ENCODE measurements at places on chromosomes 2 and 18. TPM values are rescaled to one million over a fixed set of nuclear protein-coding genes. Genes with fewer than 3 reads are reported as not detected.

GRCh38 chr2:176154576-176155252 lies 2.4 kb upstream of the HOXD3 start:
- H3K4me3 ChIP-seq = no peak overlapping the region
- peaks cover 59% of the 10 kb centered on the region for H3K27me3 ChIP-seq
- H3K36me3 ChIP-seq = no peaks in the 10 kb centered on the region
- no peak for DNase-seq
- H3K4me1 ChIP-seq = peaks cover 18% of the 10 kb centered on the region

GRCh38 chr2:1430491-1430890 lies 17.2 kb downstream of the TPO start:
- no peaks in the 10 kb centered on the region for H3K27me3 ChIP-seq
- no peak overlapping the region for H3K4me3 ChIP-seq
- no peak overlapping the region for H3K27ac ChIP-seq

DNA sequence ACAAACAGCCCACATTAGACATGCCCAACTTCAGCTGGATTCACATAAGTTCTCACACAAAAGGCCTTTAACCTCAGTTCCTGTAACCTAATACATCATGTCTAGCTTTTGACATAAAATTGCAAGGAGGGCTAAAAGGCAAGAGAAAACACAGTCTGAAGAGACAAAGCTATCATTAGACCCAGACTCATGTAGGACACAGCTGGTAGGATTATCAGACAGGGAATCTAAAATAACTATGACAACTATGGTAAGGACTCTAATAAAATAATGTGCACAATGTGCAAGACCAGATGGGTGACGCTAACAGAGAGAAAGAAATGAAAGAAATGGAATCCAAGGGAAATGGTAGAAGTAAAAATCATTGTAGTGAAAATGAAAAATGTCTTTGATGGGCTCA lies 643.2 kb upstream of the RAB6C start:
- H3K36me3 ChIP-seq = no peaks in the 10 kb centered on the region
- H3K27me3 ChIP-seq = no peaks in the 10 kb centered on the region
- no peak overlapping the region for H3K4me3 ChIP-seq
- no peak for DNase-seq
- H3K27ac ChIP-seq = no peak overlapping the region
- H3K4me1 ChIP-seq = no peaks in the 10 kb centered on the region

DNA sequence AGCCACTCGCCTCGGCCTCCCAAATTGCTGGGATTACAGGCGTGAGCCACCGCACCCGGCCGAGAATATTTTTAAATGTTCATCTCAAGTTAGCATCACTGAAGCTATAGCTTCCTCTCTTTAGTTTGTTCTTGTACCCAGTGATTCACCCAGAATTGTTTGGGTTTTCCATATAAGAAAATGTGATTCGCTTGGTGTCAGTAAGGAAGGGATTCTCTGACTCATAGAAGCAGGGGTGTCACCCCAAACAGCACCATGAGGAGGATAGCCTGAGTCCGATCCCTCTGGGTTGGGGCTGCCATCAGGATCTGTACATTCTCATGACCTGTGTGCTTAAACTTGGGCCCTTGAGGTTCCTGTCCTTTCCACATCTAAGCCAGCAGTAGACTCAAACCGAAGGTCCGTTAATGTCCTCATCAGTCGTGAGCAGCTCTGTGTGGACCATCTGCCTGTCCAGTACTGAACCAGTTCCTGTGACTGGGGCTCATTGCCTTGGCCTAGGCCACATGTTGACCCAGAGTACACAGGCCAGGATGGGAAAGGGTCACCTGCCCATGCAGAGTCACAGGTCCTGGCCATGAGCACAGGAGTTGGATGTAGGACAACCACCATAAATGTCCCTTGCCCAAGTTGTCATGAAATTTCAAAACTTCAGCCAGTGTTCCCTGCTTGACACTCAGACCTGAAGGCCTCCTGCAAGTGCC lies 311.9 kb downstream of the GBX2 start:
- no peaks in the 10 kb centered on the region for H3K4me1 ChIP-seq
- H3K27ac ChIP-seq = no peak overlapping the region
- no peak for DNase-seq

Gene CEBPZOS
- total RNA-seq = 7.5 TPM

- no peaks in the 10 kb centered on the region for H3K4me1 ChIP-seq
- H3K36me3 ChIP-seq = no peaks in the 10 kb centered on the region
- H3K27ac ChIP-seq = no peak overlapping the region
- DNase-seq = no peak
- H3K4me3 ChIP-seq = no peak overlapping the region
These were observed 180.3 kb downstream of the MYO5B start for GRCh38 chr18:50014606-50015005.

DNA sequence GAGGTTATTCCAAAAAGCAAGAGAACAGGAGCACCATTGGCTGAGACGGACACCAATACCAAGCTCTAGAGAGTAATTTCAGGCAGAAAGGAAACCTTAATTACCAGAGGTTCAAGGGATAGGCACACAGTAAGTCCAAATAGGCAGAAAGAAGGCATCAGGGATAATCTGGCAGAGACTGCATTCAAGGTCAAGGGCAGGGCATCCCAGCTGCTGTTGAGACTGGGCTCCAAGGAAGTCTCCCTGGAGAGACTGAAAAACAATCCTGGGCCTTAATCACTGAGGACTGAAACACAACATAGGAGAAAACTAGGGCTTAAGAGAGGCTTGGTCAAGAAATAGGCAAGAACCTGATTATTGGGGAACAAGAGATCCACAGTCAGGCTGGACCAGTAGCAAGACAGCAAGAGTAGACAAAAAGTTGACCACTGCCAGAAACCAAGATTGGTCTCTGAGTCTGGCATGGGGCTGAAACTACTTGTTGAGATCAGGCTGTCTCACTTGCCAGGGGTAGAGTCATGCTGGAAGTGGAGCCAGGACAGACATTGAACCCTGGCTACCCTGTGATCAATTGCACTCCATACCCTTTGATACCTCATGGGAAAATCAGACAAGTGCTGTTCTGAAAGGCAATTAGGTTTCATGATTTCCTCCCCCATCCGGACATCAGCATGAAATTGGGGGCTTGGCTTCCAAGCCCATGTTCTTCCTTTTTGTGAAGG lies 193.2 kb upstream of the TNP1 start:
- H3K4me3 ChIP-seq = no peak overlapping the region
- no peaks in the 10 kb centered on the region for H3K36me3 ChIP-seq

Gene CAVIN2
- 59.3 TPM for total RNA-seq

GRCh38 chr2:189150033-189150432 lies 29.5 kb downstream of the COL5A2 start:
- no peaks in the 10 kb centered on the region for H3K27me3 ChIP-seq
- H3K27ac ChIP-seq = peak overlapping the region; percentile 37
- H3K4me3 ChIP-seq = no peak overlapping the region

- peaks cover 14% of the 10 kb centered on the region for H3K27me3 ChIP-seq
- no peaks in the 10 kb centered on the region for H3K36me3 ChIP-seq
- H3K4me1 ChIP-seq = no peaks in the 10 kb centered on the region
- DNase-seq = peak; percentile 72
These were observed 94.4 kb upstream of the TGFA start for GRCh38 chr2:70647873-70648481.

GRCh38 chr2:191571163-191571769 lies 106.7 kb upstream of the NABP1 start:
- H3K36me3 ChIP-seq = no peaks in the 10 kb centered on the region
- no peak overlapping the region for H3K27ac ChIP-seq
- no peak overlapping the region for H3K4me3 ChIP-seq
- DNase-seq = no peak

DNA sequence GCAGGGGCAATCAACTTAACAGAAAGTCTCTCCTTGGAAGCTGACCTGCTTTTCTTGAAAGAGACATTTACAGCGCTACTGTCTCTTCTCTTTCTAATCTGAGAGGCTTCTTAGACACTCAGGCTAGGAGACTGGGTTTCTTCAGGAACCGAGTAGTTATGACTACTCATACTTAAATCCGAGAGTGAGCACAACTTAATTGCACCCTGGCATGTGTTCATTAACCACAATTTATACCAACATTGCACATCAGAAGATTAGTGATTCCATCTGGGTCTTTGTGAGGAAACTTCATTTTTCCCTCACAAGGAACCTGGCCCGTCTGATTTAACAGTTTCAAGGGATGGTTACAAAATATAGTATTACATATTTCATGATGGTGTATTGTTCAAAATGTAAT lies 176.9 kb downstream of the UBE2E3 start:
- H3K4me3 ChIP-seq = no peak overlapping the region
- H3K27me3 ChIP-seq = no peaks in the 10 kb centered on the region

Gene PROM2
- 20.2 TPM for total RNA-seq

DNA sequence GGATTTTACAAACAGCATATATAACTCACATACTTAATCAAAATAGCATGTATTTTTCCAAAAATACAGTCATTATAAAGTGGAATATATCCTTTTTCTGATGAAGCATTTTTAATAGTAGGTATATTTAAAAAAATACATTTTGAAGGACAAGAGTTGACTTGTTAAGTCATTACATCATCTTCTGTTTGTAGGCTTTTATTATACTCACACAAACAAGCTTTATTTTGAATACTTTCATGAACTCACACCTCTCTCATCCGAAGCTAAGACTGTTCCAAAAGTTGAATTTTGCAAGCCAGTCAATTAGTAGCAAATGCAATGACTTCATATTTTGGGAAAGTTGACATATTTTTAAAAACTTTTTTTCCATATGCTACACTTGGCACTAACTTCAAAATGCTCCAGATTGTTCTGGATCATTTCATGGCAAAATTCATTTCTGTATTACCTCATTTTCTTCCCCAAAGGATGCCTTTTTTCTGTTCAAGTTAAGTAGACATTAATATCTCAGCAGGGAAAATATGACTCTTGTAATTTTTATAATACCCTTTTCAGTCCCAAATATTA lies 68.5 kb upstream of the WDR75 start:
- no peaks in the 10 kb centered on the region for H3K27me3 ChIP-seq
- no peak overlapping the region for H3K27ac ChIP-seq
- H3K4me3 ChIP-seq = no peak overlapping the region
- no peaks in the 10 kb centered on the region for H3K4me1 ChIP-seq

All from transverse colon (tissue), 4 donors.